Astrocyte (in vitro differentiated cells and primary cell): ENCODE measurements at places on chromosomes 7 and 10. TPM values are rescaled to one million over a fixed set of nuclear protein-coding genes. Genes with fewer than 3 reads are reported as not detected.

GRCh38 chr7:74606101-74606908, 51.2 kb upstream of the GTF2I start:
- DNase-seq = no peak
- no peak overlapping the region for H3K27ac ChIP-seq
- no peaks in the 10 kb centered on the region for H3K27me3 ChIP-seq
- peaks cover 4% of the 10 kb centered on the region for H3K4me1 ChIP-seq

- DNase-seq = peak; percentile 65
- peaks cover 13% of the 10 kb centered on the region for H3K4me1 ChIP-seq
- no peaks in the 10 kb centered on the region for H3K27me3 ChIP-seq
- H3K27ac ChIP-seq = no peak overlapping the region
Measured at GRCh38 chr10:112383325-112383724, 9.4 kb downstream of the ACSL5 start.

GRCh38 chr10:103932271-103932670, 14.3 kb upstream of the STN1 start:
- no peaks in the 10 kb centered on the region for H3K36me3 ChIP-seq
- no peak overlapping the region for H3K27ac ChIP-seq
- H3K27me3 ChIP-seq = no peaks in the 10 kb centered on the region
- H3K4me3 ChIP-seq = no peak overlapping the region
- H3K4me1 ChIP-seq = no peaks in the 10 kb centered on the region

GRCh38 chr10:78974617-78975317, 94.0 kb upstream of the ZMIZ1 start:
- H3K4me3 ChIP-seq = no peak overlapping the region
- peaks cover 57% of the 10 kb centered on the region for H3K4me1 ChIP-seq
- no peaks in the 10 kb centered on the region for H3K36me3 ChIP-seq
- peak overlapping the region; percentile 99 for H3K27ac ChIP-seq
- DNase-seq = peak; percentile 91
- H3K27me3 ChIP-seq = peaks cover 2% of the 10 kb centered on the region

Gene IRF5
- 0.36 TPM in 1 of 2 replicates, not detected in the other for total RNA-seq

GRCh38 chr7:137717811-137718271, 128.9 kb downstream of the DGKI start:
- H3K27me3 ChIP-seq = no peaks in the 10 kb centered on the region
- peak overlapping the region; percentile 35 for H3K4me3 ChIP-seq
- peak; percentile 87 for DNase-seq
- H3K36me3 ChIP-seq = no peaks in the 10 kb centered on the region

DNA sequence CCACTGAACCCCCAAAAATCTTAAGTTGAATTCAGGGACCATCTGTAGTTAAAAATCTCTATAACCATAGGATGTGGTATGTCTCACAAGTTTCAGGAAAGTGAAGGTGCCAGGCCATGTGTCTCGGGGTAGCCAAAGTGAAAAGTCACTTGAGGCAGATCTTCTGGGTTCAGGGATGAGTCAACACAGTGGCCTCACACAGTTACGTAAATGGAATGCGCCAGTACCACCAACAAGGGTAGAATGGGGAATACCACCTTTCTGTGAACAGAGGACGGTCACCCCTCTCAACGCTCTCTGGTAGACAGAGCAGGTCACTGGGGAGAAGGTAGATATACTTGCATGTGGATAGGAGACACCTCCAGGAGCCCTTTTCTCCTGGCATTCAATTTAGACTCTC, 71.4 kb downstream of the ELMO1 start:
- no peak overlapping the region for H3K27ac ChIP-seq
- no peaks in the 10 kb centered on the region for H3K27me3 ChIP-seq
- H3K4me3 ChIP-seq = no peak overlapping the region
- DNase-seq = no peak
- no peaks in the 10 kb centered on the region for H3K36me3 ChIP-seq

Gene TET1
- total RNA-seq = 6.2 and 7.1 TPM in 2 replicates

- DNase-seq = no peak
- H3K4me1 ChIP-seq = peaks cover 7% of the 10 kb centered on the region
- H3K36me3 ChIP-seq = no peaks in the 10 kb centered on the region
- H3K27ac ChIP-seq = no peak overlapping the region
- H3K4me3 ChIP-seq = no peak overlapping the region
- H3K27me3 ChIP-seq = no peaks in the 10 kb centered on the region
Measured at GRCh38 chr7:105189859-105190492, 176.0 kb downstream of the KMT2E start.

GRCh38 chr10:608331-609261, 80.9 kb downstream of the DIP2C start:
- no peaks in the 10 kb centered on the region for H3K36me3 ChIP-seq
- H3K27me3 ChIP-seq = no peaks in the 10 kb centered on the region
- no peak for DNase-seq
- peaks cover 29% of the 10 kb centered on the region for H3K4me1 ChIP-seq
- no peak overlapping the region for H3K4me3 ChIP-seq

DNA sequence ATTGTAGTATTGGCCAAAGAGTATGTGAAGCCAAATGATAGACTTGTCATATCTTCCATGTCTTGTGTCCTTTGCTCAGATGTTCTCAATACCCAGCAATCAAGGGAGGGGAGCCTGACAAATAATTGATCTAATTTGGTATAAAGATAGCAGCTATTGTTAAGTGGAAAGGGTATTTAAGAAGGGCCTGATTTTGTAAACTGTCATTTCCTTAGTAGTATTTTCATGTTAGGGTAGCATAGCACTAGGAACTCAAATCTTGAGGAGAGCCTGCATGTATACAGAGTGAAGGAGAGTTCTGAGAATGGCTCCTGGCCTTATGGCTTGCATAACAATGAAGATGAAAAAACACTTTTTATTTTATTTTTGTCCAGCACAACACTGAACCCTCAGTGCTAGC, 53.1 kb downstream of the GNAI1 start:
- H3K4me3 ChIP-seq = no peak overlapping the region
- no peaks in the 10 kb centered on the region for H3K36me3 ChIP-seq
- no peak for DNase-seq
- no peaks in the 10 kb centered on the region for H3K4me1 ChIP-seq
- H3K27me3 ChIP-seq = no peaks in the 10 kb centered on the region

DNA sequence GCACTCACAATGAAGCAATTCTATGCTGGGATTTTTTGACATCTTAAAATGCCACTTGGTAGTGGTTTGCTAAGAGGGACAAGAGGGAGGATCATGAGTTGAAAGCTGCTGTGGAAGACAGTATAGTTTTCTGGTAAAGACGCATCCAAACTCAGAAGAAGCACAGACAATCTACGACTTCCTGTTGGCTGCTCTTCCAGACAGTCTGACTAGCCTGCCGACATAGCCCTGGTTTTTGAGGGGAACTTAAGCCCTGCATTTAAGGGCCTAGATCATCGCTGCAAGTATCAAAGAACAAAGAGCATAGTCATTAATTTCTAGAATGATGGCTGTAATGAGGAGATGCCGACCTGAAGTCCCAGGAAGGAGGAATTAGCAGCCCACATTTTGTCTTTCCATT, 99.9 kb upstream of the IKZF1 start:
- no peak overlapping the region for H3K4me3 ChIP-seq
- no peak overlapping the region for H3K27ac ChIP-seq
- H3K4me1 ChIP-seq = no peaks in the 10 kb centered on the region
- DNase-seq = no peak
- H3K27me3 ChIP-seq = no peaks in the 10 kb centered on the region

DNA sequence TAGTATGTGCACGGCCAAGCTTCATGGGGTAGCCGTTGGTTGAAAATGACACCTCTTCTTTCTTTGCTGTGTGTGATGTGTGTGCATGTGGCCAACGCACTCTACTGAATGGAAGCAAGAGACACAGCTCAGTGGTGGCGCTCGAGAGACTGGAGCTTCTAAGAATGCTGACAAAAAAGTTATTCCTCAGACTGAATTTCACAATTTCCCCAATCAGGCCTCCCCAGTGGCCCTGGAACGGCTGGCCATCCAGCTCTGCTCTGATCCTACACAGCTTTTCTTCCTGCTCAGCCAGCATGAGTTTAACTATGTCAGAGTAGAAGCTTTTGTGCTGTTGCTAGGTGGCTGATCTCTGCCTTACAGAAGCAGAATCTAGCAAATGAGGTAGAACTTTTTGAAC, 186.7 kb upstream of the PLXDC2 start:
- H3K27ac ChIP-seq = no peak overlapping the region
- H3K27me3 ChIP-seq = no peaks in the 10 kb centered on the region
- H3K4me3 ChIP-seq = no peak overlapping the region
- peaks cover 10% of the 10 kb centered on the region for H3K4me1 ChIP-seq
- H3K36me3 ChIP-seq = no peaks in the 10 kb centered on the region

Gene TMEM229A
- 0.09 TPM in 1 of 2 replicates, not detected in the other for total RNA-seq

GRCh38 chr7:133233142-133233541, 19.7 kb upstream of the EXOC4 start:
- H3K27me3 ChIP-seq = no peaks in the 10 kb centered on the region
- H3K36me3 ChIP-seq = no peaks in the 10 kb centered on the region
- DNase-seq = no peak
- no peak overlapping the region for H3K27ac ChIP-seq
- no peak overlapping the region for H3K4me3 ChIP-seq

DNA sequence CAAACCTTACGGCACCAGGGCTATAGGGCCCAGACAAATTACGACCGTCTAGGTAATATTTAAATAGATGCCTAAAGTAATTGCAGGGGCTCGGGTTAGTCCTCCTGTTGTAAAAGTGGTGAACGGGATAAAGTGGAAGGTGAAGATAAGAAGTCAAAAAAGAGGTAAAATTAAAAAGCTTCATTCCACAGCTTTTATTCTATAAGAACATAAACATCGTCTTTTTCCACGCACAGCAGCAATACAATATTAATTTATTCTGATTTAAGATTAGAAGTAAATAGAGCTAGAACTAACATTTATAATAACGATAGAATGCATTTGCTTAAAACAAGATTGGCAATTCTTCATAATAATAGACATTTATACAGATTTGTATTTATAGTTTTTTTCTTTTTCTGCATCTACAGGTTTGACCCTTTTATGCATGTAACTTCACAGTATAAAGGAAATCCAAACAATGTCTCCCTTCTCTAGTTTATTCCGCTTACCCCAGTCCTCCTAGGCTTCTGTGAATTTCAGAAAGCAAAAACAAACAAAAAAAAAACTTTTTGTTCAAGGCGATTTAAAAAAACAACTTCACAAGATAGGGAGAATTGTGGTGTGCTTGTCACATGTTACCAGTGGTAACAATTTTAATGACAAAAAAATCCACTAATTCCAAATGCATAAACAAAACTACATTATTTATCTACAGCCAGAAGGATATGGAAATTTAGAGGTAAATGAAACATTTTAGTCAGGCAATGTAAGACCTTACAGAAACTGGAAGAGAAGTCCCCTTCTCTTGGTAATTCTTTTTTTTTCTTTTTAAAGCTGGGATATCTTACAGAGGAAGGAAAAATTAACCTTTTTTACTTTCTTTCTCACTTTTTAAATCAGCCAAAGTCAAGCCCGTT, 3.4 kb downstream of the HOXA10 start:
- H3K4me1 ChIP-seq = peaks cover 5% of the 10 kb centered on the region
- DNase-seq = no peak

DNA sequence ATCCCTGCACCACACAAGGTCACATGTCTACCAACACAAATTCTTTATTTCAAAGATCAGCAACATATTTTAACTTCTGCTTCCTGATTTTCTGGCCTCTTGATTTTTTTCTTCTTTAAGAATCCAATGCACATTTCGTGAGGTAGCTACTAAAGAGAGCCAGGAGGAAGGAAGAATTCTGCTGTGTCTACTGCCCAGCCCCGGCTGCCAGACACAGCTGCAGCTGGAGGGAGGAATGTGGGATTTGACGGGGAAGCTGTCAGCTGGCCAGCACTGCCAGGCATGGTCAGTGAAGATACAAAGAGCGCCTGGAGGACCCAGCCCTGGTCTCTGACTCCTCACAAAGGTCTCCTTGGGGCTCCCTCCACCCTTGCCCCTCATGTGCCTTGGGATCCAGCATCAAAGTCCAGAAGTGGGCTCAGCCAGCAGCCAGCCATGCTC, 6.9 kb upstream of the AOC1 start:
- DNase-seq = no peak
- H3K27ac ChIP-seq = no peak overlapping the region
- no peak overlapping the region for H3K4me3 ChIP-seq
- no peaks in the 10 kb centered on the region for H3K36me3 ChIP-seq
- no peaks in the 10 kb centered on the region for H3K4me1 ChIP-seq
- no peaks in the 10 kb centered on the region for H3K27me3 ChIP-seq

DNA sequence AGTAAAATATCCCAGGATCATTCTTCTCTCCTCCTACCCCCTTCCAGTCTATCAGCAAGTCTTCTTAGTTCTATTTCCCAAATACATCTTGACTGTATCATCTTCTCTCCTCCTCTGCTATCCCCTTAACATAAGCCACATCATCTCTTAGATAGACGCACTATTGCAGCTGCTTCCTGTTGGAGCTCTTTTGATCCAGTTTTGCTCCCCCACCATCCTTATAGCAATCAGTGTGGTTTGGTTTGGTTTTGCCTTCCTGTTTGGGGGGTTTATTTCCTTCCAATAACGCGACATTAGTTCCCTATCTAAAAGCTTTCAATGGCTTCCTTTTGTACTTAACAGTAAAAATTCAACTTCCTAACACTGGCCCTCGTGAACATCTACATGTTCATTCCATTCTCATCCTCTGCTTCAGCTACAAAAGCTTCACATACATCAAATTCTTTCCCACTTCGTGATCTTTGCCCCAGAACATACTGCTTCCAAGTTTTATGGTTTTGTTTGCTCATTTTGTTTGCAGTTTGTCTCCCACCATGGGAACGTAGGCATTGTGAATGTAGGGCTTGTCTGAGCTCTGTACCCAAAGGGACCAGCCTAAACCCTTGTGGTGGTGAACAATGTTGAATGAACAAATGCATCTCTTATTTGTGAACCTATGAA, 33.7 kb upstream of the PLXDC2 start:
- H3K4me3 ChIP-seq = no peak overlapping the region
- no peak for DNase-seq
- no peaks in the 10 kb centered on the region for H3K36me3 ChIP-seq
- no peaks in the 10 kb centered on the region for H3K4me1 ChIP-seq

Gene RAMP3
- not detected in 2 replicates for total RNA-seq

Gene NSUN6
- 5.9 and 7.3 TPM in 2 replicates for total RNA-seq

- no peak for DNase-seq
- no peak overlapping the region for H3K27ac ChIP-seq
- H3K36me3 ChIP-seq = no peaks in the 10 kb centered on the region
- H3K4me1 ChIP-seq = no peaks in the 10 kb centered on the region
Measured at GRCh38 chr7:138945821-138946220, 35.4 kb downstream of the KIAA1549 start.

GRCh38 chr10:1737222-1738061, at the start of gene ADARB2:
TSS of gene ADARB2 (minus strand) at chr10:1737525.
- no peaks in the 10 kb centered on the region for H3K36me3 ChIP-seq
- H3K4me1 ChIP-seq = no peaks in the 10 kb centered on the region
- peaks cover 12% of the 10 kb centered on the region for H3K27me3 ChIP-seq
- DNase-seq = no peak
- H3K27ac ChIP-seq = no peak within 1 kb of the TSS

GRCh38 chr7:99498546-99498944, 1.5 kb downstream of the ZNF394 start:
- H3K4me1 ChIP-seq = peaks cover 8% of the 10 kb centered on the region
- peak overlapping the region; percentile 97 for H3K4me3 ChIP-seq
- H3K36me3 ChIP-seq = peaks cover 10% of the 10 kb centered on the region

- H3K27me3 ChIP-seq = no peaks in the 10 kb centered on the region
- DNase-seq = no peak
- H3K27ac ChIP-seq = no peak overlapping the region
- no peaks in the 10 kb centered on the region for H3K4me1 ChIP-seq
Measured at GRCh38 chr7:25669961-25670841, 441.9 kb upstream of the NPVF start.
